ENCODE measurements at places on chromosomes 13 and 19.

DNA sequence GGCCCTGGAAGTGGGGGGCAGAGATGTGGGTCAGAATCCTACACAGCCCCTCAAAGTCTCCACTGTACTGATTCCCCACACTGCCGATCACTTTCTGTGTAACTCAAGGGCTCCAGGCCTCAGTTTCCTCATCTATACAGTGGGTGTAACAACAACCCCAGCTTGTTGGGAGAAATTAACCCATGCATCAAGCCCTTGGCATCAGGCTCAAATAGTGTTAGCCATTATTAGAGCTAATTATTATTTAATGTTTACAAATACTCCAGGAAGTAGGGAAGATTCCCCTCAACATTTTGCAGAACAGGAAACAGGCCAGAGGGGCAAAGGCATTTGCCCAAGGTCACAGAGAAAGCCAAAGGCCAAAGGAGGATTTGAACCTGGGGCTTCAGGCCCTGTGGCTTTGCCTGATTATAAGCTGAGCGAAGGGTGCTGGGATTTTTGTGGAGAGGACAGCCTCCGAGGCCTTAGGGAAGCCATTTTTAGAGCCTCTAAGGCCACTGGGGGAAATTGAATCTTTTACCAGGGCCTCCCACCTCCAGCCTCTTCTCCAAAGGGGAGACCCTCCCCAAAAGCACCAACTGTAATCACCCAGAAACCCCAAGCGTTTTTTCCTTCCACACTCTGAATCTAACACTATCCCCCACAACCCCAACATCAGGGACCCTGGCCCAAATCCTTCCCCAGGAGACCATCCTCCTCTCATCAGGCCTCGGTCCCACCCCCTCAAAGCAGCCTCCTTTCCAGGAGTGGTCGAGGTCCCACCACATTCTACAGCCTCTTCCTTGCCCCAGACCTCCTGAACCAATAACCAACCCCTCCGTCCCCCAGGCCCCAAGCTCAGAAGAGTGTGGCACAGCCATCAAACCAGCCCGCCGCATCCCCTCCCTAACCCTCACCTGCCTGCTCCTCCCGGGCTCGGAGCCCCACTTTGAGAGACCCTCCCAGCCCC lies 1.1 kb downstream of the FKBP8 start:
- DNase-seq = no peak

- no peak for DNase-seq
These were observed 9.5 kb downstream of the PIP5K1C start for GRCh38 chr19:3690551-3691371.

DNA sequence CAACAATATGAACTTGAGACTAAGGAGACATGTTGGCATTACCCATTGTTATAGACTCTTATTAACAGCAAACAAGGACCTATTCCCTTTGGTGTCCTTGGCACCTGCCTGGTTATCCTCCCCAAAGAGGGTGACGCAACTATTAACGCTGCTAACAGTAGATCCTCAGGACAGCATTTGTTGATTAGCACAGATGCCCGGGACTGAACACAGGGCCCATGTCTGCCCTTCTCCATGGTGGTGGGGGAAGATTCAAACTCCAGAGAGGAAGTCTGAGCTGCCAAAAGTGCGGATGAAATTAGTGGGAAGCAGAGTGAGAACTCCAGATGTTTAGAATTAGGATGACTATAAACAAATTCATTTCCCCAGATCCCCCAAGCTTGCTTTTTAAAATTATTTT lies 101.2 kb upstream of the RAP2A start:
- DNase-seq = no peak

GRCh38 chr13:46698014-46698413 lies 98.9 kb downstream of the ESD start:
- no peak for DNase-seq

GRCh38 chr13:37433086-37433485 lies 165.5 kb downstream of the POSTN start:
- no peak for DNase-seq

DNA sequence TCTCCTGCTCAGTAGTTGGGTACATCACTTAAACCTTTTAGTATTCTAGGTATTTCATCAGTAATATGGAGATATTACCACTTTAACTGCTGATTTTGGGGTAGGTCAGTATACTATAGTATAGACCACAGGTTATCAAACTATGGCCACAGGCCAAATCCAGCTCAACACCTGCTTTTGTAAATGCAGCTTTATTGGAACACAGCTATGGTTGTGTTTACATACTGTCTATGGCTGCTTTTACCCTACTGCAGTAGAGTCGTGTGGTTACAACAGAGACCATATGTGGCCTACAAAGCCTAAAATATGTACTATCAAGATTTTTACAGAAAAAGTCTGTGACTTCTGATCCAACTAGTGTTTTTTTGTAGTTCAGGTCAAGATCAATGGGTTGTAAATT lies 10.3 kb downstream of the COG6 start:
- no peak for DNase-seq

Measured in CD4-positive, alpha-beta T cell (primary cell).